ENCODE measurements at places on chromosomes 7 and 10.

- DNase-seq = no peak
These were observed 44.6 kb upstream of the C1QL3 start for GRCh38 chr10:16566202-16566805.

- peak; percentile 11 for DNase-seq
These were observed 93.0 kb upstream of the SLC25A13 start for GRCh38 chr7:96414931-96415292.

- peak; percentile 40 for DNase-seq
These were observed 5.7 kb downstream of the LRRC20 start for GRCh38 chr10:70376436-70377378.

GRCh38 chr10:126463286-126463685 is 75.0 kb upstream of the ADAM12 start:
- DNase-seq = no peak

DNA sequence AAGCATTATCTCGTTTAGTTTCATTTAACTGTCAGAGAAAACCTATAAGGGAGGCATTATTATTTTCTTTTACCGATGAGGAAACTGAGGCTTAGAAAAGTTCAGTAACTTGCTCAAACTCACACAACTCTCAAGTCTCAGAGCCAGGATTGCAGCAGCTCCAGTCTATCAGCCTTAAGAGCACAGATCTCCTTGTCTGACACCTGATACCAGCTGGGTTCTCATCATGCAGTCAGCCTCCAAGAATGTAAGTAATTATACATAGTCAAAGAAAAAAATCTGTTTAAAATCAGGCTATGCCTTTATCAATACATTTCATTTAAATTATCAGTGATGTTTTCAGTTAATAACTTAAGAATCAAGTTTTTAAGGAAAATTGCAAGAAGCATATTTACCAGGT is 236.6 kb upstream of the TCF7L2 start:
- no peak for DNase-seq

DNA sequence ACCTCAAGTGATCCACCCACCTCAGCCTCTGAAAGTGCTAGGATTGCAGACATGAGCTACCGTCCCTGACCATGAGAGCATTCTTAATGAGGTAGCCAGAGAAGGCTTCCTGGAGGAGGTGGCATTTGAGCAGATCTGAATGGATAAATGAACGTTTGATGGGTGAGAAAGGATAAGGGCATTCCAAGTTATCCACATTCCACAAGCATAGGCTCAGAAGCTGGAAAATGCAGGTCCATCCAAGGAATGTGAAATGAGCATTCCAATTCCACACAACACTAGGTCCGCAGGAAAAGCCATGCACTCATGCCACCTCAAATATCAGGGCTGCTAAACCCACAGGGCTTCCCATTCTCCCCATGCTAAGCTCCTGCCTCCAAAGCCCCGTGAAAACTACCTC is 17.0 kb downstream of the TMEM130 start:
- peak; percentile 81 for DNase-seq

GRCh38 chr10:47245731-47246350 is 54.2 kb upstream of the GDF10 start:
- DNase-seq = no peak

DNA sequence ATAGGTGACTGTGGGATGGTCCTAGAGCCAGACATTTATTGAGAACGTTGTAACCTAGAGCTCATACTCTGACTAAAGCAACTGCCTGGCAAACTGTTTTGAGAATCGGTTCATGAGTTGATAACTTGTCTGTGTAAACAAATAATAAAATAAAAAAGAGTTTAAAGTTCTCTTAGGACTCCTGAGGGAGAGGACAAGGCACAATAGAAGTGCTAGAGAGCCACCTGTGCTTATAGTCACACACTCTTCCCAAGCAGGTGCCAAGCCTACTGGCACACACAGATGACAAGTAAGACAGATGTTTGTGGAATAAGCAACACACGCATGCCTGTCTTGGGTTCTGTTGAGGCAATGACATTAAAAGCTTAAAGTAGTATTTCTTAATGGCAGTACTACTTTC is 7.9 kb downstream of the EDRF1 start:
- no peak for DNase-seq

- DNase-seq = no peak
These were observed 120.0 kb upstream of the TCERG1L start for GRCh38 chr10:131431533-131431932.

- DNase-seq = no peak
These were observed 21.5 kb upstream of the AKR1B10 start for GRCh38 chr7:134505856-134506255.

GRCh38 chr10:24415455-24416125 is 206.7 kb downstream of the KIAA1217 start:
- DNase-seq = peak; percentile 88

- no peak for DNase-seq
These were observed 5.1 kb downstream of the AKR1B15 start for GRCh38 chr7:134553976-134554375.

DNA sequence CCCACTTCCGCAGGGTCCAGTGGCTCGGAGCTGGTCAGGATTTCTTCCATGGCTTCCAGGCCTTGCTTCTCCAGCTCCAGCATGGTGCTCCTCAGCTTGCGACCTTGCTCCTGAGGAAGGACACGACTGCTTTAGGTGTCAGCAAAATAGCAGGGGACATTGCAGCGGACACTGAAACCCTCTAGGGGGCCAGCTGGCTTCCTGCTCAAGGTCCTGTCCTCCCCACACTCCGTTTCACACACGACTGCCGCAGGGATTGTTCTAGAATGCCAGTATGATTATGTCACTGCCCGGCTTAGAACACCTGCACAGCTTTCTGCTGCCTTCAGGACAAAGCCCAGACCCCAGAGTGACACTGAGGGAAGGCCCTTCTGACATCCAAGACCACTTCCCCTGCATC is 65.6 kb downstream of the SCRN1 start:
- no peak for DNase-seq

- no peak for DNase-seq
These were observed 152.1 kb downstream of the GFRA1 start for GRCh38 chr10:116120688-116121455.

- no peak for DNase-seq
These were observed 35.4 kb downstream of the TMEM120A start for GRCh38 chr7:75958802-75959543.

DNA sequence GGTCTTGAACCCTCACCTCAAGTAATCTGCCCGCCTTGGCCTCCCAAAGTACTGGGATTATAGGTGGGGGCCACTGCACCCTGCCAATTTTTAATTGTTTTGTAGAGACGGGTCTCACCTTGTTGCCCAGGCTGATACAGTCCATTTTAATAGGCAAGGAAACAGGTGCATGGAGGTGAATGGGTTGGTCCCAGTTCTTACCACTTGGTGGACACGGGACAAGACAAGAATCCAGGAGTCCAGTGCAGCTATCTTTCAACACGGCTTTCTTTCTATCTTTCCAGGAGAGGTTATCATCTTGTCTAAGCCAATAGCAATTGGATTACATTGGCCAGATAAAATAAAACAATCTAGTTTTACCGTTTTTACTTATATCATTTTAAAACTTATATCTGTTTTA is 23.8 kb downstream of the TCF7L2 start:
- DNase-seq = no peak

- no peak for DNase-seq
These were observed 5.0 kb upstream of the LRIT2 start for GRCh38 chr10:84230359-84230758.

DNA sequence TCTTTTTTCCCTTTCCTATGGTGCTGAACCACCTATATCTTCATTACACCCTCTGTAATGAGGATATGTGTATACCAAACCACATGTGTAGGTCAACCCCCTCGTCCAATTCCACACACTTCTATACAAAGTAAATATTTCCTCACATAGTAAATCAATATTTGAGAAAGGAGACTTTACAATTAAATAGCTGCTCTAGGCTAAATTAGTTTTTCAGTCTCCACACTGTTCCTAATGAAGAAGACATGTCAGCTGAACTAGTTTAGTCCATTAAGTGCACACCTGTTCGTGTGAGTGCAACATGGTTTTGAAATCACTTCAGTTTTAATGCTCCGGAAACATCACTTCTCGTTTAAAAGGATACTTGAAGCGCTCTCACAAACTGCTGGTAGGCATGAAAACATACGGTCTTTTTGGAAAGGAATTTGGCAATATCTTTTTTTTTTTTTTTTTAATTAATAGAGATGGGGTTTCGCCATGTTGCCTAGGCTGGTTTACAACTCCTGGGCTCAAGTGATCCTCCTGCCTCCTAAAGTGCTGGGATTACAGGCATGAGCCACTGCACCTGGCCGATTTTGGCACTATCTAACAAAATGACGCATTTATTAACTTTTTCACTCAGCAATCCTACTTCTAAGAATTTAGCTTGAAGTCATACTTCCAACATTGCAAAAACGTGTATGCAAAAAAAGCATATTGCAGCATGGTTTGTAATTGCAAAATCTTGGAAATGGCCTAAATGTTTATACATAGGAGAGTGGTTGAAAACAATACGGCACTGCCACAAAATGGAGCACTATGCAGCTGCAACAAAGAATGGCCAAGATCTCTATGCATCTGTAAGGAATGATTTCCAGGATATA is 2.1 kb upstream of the XRCC2 start:
- DNase-seq = no peak

DNA sequence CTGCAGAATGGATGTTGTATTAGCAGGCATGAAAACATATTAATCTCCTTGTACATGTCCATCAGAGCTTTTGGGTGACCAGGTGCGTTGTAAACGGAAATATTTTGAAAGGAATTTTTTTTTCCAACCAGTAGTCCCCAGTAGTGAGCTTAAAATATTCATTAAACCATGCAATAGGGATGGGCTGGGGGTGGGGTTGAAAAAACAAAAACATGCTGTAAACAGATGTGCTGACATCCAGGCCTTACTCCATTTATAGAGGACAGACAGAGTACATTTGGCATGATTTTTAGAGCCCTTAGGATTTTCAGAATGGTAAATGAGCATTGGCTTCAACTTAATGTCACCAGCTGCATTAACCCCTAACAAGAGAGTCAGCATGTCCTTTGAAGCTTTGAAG is 50.2 kb downstream of the PTPN12 start:
- DNase-seq = no peak

- no peak for DNase-seq
These were observed 24.7 kb upstream of the DPYSL4 start for GRCh38 chr10:132162021-132162531.

DNA sequence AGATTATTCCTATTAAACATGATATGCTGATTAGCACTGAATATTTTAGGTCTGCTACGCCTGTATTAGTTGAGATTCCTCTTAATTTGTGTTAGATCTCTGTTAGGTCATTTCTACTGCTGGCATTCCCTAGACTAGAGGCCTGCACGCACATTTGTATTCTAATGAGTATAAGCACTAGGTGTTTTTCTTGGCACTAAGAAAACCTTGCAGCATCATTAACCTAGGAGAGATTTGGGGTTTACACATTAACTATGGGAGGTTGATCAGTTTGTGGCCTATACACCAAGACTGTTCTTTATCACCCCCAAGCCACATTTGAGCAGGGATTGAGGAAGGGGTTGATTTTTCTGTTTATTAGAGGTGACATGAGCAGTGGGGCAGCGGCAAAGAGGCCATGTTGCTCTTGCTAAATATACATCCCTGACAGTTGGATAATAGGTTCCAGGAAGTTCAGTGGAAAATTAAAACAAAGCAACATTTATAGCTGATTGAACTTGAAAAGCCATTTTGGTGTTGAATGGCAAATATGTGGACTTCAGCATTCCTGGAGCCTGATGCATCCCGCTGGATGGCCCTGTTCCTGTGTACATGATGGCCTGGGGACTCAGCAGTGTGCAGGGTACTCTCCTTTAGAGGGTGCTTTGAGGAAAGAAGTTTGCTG is 65.2 kb downstream of the GBF1 start:
- peak; percentile 81 for DNase-seq

DNA sequence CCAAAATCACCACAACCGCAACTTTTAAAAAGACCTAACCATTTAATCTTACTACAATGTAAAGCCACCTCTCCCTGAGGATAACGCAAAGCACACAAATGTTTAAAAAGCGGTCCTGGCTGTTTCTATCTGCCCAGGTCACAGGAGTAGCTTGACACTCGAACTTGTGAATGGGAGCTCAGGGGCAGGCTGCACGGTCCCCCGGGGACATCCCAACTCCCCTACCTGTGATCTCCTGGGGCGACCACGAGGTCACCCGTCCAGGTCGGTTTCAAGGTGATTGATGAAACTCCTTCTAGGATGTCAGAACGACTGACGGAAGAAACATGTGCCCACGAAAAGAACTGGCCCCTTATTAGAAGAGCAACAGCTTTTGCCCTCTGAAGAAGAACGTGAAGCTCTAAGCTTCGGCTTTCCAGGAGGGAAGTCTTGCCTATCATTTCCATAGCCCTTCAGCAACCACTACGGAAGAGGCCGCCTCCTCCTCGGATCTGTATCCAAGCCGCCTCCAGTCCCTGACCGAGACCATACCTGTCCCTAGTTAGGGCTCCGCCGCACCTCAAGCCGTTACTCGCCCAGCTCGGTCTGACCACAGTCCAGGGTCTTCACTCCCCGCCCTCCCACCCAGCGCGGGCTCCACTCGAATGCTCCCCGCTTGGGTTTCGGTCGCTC is 459 bp downstream of the CYCS start:
- peak; percentile 7 for DNase-seq

GRCh38 chr10:51985336-51985735 is 285.9 kb upstream of the CSTF2T start:
- peak; percentile 6 for DNase-seq

DNA sequence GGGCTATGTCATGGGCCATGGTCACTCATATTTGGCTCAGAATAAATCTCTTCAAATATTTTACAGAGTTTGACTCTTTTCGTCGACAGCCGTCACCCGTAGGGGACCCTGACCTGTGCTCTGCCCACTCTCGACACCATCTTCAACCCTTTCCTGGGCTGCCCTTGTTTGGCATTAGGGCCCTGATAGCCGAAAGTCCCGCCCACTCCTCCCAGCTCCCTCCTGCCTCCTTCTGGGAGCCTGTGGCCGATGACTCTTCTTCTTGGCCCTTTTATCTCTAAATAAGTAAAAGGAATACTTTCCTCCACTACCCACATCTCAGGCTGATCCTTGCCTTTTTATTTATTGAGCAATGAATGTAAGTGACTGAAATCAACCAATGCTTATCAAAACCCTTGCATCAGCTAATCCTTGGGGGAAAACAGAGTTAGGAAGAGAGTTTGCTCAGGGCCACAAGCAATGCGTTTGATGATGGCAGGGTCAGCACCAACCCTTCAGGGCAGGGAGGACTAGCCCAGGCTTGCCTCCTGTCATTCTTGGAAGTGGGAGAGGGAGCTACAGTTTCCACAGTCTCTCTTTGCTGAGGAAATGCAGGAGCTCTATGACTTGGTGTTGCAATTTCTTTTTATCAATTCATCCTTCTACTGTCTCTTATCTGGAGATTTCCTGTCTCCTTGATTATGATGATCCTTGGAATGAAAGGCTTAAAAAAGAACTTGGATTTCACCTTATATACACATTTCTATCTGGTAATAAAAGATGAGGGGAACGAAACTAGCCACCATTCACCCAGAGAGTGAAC is 218.2 kb upstream of the PODXL start:
- DNase-seq = no peak

GRCh38 chr7:70241536-70242175 is 643.4 kb downstream of the AUTS2 start:
- no peak for DNase-seq

DNA sequence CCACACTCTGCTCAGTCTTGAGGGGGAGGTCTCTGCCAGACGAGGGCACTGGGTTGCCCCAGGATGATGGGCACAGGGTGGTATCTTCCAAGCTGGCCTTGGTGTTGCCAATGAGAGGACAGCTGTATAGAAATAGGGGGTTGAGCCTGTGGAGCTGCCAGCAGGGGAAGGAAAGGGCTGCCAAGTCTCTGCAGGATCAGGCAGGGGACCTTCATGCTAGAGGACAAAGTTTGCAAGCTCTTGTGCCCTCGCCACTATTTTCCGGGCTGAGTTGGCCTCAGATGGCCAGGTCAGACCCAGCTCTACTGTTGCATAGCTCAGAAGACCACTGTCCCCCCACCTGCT is 68.7 kb downstream of the ARHGAP22 start:
- DNase-seq = no peak
